ENCODE measurements at places on chromosomes 4 and X.

DNA sequence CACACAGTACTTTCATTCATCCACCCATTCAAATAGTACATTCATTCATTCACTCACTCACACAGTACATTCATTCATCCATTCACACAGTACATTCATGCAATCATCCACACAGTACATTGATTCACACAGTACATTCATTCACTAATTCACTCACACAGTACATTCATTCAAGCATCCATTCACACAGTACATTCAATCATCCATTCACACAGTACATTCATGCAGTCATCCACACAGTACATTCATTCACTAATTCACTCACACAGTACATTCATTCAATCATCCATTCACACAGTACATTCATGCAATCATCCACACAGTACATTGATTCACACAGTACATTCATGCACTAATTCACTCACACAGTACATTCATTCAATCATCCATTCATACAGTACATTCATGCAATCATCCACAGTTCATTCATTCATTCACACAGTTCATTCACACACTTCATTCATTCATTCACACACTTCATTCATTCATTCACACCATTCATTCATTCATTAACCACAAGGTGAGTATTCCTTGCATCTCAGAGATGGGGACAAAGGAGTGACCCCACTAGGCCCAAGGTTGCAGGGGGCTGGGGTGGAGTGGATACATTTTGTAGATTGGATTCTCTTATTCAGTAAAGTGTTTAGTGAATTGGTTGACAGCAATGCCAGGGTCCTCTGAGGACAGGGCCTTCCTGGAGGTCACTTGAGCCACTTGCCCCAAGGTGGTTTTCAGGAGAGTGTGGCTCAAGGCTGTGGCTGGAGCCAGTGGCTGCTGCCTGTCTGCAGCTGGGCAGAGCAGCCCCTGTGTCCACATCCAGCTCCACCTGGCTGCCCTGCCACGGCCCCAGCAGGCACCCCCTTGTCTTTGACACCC, 4.3 kb upstream of the SPON2 start:
- no peak for DNase-seq

DNA sequence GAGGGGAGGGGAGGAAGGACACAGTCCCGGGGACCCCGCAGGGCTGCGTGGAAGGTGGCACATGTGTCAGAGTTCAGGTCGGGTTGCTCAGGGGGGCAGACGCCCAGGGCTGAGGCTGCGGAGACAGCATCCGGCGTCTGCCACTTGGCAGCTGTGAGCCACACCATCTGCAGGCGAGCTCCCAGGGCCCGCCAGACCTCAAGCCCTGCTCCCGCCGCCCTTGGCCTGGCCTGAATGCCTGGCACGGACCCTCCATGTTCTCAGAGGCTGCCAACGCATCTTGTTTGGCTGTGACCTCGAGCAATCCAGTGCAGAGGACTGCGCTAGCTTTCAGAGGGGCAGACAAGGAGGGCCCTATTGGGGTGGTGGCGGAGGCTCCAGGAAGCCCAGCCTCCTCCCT, 5.1 kb downstream of the BGN start:
- DNase-seq: no peak

DNA sequence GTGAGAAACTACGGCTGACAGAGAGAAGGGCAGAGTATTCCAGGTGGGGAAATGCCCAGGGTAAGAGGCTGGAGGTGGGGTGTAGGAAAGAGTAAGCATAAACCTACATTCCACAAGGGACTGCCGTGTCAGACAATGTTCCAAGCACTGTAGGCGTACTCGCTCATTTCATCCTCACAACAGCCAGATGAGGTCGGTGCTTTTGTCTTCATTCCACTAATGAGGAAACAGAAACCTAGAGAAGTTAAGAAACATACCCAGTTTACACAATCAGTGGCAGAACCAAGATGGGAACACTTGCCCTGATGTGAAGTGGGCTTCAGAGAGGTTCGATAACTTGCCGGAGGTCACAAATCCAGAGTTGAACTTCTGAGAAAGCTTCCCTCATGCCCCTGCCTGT, 4.6 kb downstream of the SASH3 start:
- no peak for DNase-seq

DNA sequence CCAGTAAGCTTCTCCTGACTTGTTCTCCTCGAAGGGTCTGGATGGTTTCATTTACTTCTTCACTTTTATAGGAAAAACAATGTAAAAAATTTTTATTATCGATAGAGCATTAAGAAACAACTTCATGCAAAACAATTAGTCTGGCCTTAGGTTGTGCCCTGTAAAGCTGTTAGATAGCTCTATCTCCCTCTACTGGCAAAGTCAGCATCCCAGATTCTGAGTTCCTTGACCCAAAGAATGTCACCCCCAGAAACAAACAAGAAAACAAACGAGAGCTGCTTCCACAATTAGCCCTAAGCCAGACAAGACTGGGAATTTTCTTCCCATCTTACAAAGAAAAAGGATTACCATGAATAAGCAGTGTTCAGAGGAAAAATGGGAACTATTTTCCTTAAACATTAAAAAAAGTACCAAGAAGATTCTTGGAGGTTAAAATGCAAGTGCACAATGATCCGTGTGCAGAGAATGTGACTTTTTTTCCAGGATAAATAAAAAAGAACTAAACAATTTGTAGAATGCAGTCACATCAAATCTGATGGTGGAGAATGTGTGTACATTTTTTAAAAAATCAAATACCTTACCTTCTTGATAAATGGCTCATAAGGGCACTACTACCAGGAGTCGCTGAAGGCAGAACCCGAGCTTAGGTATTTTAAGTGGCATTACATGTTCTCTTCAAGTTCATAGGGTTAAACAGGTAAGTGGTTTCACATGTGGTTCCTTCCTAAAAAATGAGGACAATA, 293.2 kb downstream of the FBXO8 start:
- DNase-seq: no peak

GRCh38 chrX:84144281-84144680, 43.7 kb downstream of the RPS6KA6 start:
- DNase-seq: no peak

- no peak for DNase-seq
These were observed 163.2 kb downstream of the DCK start for GRCh38 chr4:71156616-71157015.

- DNase-seq: no peak
These were observed 664.1 kb upstream of the PABPC4L start for GRCh38 chr4:134865675-134866074.

GRCh38 chr4:162727232-162727631, 439.5 kb downstream of the NAF1 start:
- no peak for DNase-seq

DNA sequence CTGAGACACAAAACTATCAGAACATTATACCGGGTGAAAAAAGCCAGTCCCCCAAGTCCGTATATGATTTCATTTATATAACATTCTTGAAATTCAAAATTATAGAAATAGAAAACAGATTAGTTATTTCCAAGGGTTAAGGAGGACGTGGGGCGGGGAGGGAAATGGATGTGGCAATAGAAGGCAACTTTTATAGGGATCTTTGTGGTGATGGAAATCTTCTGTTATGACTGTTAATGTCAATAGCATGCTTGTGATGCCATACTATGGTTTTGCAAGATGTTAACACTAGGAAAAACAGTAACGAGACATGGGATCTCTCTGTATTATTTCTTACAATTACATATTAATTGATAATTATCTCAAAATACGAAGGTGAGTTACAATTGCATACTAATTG, 96.4 kb downstream of the LNX1 start:
- no peak for DNase-seq

DNA sequence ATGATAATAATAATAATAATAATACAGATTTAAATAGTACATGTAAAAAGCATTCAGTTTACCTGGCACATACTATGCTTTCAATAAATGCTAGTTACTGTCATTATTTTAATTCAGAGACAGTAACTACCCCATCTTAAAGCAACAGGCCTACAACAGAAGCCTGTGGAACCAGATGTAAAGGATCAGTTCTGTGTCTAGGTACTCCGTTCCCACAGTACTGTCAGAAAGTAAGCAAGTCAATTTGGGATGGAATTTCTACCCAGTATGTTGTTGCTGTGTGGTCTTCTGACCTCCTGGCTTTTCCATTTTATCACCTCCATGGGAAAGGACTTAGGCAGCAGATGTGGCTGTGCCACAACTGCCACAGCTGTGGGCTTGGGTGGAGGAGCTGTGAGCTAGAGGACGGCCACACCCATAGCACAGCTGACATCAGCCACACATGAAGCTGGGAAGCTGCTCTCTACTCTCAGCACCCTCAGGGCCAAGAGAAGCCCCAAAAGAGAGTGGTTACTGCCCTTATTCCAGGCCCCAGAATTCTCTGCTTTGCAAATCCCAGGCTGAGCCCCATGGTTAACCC, 102.8 kb downstream of the CBR4 start:
- no peak for DNase-seq

DNA sequence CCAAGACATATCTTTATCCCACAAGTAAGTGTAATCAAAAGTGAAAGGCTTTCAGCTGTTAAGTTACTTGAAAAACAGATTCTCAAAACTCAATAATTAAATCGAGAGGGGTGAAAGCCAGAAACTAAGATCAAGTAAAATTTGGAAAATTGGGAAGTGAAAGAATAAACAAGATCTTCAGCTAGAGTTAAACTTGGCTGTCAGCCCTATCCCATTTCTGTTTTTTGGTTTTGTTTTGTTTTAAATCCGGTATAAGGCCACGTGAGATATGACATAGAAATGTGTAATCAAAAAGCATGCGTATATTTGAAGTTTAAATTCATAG, 856.8 kb downstream of the STIM2 start:
- no peak for DNase-seq

- DNase-seq: no peak
These were observed 895.1 kb downstream of the PCDH18 start for GRCh38 chr4:136637071-136637777.

DNA sequence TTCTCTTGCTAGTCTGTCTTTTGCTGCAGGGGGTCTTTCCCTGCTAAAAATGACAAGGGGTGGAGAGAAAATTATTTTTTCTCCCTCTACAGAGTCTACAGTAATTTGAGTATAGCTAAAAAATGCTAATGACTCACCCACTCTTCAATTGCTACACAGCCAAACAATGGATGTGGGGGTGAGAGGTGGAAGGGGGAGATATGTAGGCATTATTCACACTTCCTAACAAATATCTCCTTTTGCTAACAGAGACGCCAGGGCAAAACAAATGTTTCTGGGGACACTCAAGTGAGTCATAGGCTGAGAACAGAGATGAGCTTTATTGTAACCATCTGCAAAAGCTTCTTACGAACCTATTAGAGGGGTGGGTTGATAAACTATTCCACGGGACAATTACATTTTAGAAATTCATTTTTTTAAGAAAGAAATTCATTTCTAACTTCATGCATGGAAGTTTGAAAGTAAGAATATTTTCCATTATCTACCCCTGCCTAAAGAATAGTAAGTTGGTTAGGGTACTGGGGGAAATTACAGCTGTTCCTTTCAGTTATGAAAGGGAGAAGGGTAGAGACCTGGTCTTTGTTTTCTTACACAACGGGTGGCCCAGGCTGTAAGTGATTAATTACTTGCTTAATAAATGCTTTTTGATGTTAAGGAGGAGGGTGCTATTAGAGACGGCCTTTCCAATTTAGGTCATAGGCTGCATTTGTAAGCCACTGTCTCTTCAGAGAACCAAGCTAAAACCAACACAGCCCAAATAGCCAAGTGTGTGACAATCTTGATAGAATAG, 12.8 kb downstream of the SCD5 start:
- DNase-seq: no peak

- no peak for DNase-seq
These were observed 600.5 kb upstream of the ATOH1 start for GRCh38 chr4:93228021-93228420.

GRCh38 chr4:184261246-184261645, 43.6 kb upstream of the ENPP6 start:
- DNase-seq: no peak

- DNase-seq: no peak
These were observed 24.3 kb downstream of the LINC00632 start for GRCh38 chrX:140733766-140734342.

DNA sequence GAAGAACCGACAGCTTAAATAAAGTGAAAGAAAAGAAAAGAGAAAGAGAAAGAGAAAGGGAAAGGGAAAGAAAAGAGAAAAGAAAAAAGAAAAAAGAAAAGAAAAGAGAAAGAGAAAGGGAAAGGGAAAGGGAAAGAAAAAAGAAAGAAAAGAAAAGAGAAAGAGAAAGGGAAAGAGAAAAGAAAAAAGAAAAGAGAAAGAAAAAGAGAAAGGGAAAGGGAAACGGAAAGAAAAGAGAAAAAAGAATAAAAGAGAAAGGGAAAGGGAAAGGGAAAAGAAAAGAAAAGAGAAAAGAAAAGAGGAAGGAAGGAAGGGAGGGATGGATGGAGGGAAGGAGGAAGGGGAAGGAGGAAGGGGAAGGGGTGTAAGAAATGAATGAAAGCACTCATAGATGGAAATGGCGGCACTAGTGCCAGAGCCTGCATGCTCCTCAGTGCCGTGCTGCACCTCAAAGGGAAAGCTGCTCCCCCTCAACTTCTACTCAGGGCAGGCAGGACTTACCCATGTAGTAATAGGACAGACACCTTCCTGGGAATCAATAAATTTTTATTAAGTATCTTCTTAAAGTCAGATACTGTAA, 70.7 kb downstream of the AFAP1 start:
- DNase-seq: no peak

DNA sequence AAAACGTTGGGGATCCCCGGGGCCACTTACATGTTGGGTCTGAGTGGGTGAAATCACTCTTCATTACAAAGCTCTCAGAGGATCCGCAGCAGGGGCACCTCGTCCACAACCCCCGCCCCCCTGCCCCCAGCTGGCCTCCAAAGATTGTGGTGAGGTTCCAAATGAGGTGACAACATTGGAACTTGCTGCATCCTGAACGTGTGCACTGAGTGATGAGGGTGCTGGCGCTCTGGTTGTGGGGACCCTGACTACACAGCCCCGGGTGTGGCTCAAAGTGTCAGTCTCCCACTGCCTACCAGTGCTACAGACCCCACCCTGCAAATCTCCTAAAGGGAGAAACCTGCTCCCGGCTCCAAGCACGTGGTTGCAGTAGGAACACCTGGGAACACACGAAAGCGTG, 111.9 kb downstream of the PHKA2 start:
- DNase-seq: no peak

DNA sequence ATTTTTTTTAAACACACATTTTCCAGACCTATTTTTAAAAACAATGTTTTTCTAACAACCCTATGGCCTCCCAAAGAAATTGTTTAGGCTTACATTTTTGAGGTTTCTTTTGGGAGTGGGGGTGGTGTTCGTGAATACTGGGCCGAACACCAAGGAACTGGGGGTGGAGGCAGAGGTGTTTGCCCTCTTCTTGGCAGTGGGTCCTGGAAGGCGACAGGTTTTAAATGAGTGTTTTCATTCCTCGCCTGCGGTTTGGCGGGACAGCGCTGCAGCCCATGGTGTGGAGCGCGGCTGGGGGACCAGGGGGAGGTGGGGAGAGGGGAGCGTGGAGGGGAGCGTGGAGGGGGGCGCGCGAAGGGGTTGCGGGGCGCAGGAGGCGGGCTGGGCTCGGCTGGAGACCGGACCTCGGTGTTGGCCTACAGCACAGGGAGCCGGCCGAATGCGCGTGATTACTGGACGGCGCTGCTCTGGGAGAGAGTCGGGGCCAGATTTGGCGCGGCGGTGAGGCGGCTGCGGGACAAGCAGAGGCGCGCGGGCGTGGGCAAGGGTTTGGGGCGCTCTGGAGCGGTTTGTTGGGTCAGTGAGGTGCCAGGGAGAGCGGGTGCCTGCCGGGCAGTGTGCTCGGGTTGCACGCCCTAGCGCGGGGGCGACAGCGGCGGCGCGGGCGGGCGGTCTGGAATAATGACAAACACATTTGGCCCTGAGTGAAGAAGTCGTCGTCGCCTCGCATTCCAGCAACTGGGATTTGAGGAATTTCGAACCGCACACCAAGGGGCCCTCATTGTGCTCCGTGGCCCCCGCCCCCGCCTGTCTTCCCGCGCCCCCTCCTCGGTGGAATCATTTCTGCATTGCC, 764 bp downstream of the PDGFRA start:
- DNase-seq: no peak

All from activated CD8-positive, alpha-beta memory T cell treated with anti-CD3 and anti-CD28 coated beads, Interleukin-2, amount 50 U/mL, for 4 hours (primary cell).